HuH-7 (cell line): ENCODE measurements at places on chromosomes 16 and 17.

DNA sequence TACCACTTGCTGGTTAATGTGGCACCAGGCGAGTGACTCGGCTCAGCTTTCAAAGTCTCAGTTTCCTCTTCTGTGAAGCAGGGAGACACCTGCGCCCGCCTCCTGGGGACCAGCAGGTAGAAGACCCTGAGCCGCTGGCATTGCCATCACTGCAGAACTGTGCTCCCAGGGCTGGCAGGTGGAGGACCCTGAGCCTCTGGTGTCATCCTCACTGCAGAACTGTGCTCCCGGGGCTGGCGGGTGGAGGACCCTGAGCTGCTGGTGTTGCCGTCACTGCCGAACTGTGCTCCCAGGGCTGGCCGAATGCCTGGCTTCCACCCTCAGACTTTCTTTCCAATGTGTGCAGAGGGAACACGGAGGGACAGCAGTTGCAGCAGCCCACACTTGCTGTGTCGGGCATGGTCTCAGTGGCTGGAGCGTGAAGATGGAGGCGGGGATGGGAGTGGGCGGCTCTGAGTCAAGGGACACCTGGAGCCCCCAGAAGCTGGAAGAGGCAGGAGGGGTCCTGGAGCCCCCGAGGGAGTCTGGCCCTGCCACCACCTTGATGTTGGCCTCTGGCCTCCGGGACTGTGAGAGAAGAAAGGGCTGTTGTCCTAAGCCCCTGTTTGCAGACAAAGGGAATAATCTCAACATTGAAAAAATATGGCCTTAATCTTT, 75.8 kb upstream of the METTL9 start:
- DNase-seq: no peak

GRCh38 chr17:66310528-66311148, 8.2 kb downstream of the PRKCA start:
- DNase-seq: no peak

DNA sequence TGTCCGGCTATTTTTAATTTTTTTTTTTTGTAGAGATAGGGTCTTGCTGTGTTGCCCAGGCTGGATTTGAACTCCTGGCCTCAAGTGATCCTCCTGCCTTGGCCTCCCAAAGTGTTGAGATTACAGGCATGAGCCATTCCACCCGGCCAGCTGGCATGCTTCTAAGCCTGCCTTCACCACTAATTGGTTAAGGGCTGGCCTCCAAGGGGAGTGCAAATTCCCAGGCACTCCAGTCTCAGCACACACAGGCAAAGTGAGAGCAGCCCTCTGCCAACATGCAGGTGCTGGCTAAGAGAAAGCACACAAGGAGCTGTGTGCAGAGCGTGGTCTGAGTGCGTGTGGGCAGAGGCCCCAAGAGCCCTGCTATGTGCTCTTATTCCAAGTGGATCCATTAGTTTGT, 149.8 kb upstream of the HS3ST2 start:
- no peak for DNase-seq

DNA sequence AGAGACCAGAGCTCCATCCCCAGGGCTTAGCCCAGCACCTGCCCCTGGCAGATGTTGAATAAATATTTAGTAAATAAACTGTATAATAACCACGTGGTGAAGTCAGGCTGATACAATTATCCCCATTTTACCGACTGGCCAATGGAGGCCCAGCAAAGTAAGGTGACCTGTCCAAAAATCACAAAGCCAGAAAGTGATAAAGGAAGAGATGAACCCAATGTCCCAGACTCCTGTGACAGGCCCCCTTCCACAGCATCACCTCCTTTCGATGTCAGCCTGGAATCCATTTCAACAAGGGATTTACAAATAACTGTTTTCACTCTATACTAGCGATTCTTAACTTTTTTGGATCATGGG, 5.5 kb downstream of the TVP23A start:
- no peak for DNase-seq
